ENCODE measurements at places on chromosomes 12 and 14.

- no peak for DNase-seq
These were observed 4.7 kb upstream of the CFAP73 start for GRCh38 chr12:113144806-113145205.

- DNase-seq = no peak
These were observed 375.0 kb downstream of the TRHDE start for GRCh38 chr12:72647139-72647538.

DNA sequence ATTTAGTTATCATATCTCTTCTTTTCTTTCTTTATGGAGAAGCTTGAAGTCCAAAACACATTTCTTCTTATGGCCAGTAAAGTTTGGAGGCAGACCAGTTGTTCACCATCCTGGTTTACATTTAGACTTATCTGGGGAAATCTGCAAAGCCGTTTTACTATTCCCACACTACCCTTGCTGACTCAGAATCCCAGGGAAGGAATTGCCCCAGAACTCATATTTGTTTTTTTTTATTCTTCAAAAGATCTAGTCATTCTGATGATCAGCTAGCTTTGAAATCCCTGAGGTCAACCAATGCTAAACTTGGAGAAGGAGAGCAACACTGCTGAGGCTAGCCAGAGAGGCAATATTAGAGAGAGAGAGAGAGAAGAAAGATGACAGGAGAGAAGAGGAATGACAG lies 12.3 kb upstream of the LMO3 start:
- DNase-seq = no peak

DNA sequence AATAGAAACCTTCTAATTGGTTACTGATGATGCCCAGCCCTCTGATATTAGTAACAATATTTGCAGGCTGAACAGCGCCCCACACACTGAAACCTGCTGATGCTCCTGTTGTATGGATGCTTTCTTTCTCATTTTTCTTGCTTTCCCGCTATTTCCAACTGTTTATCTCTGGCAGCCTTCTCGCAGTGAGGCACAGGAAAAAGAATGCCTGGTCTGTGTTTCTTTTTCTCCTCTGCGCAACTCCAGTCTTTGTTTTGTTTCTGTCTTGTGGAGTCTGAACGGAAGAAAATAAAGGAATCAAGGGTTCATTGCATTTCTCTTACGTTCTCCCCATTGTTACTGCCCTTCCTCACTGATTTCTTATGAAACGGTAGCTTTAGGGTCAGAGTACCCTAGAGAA lies 451.2 kb downstream of the EGLN3 start:
- no peak for DNase-seq

DNA sequence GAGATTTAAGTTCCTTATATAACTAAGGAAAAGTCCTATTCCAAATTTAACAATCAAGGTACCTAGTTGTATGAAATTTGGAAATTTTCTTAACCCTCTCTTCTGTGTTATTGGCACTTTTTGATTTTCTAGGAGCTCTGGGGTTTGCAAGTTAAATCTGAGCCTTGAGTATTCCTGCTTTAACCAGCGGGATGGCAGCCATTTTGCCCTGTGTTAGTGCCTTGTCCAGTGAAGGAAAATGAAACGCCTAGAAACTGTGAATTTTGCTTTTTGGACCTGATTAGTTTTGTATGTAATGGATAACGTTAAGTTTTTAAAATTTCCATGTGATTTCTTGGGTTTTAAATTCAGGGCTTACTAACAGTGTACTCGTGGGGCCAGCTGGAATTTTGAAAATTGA lies 45.1 kb downstream of the DIP2B start:
- no peak for DNase-seq
